H1 (cell line): ENCODE measurements at places on chromosomes 7 and 10.

DNA sequence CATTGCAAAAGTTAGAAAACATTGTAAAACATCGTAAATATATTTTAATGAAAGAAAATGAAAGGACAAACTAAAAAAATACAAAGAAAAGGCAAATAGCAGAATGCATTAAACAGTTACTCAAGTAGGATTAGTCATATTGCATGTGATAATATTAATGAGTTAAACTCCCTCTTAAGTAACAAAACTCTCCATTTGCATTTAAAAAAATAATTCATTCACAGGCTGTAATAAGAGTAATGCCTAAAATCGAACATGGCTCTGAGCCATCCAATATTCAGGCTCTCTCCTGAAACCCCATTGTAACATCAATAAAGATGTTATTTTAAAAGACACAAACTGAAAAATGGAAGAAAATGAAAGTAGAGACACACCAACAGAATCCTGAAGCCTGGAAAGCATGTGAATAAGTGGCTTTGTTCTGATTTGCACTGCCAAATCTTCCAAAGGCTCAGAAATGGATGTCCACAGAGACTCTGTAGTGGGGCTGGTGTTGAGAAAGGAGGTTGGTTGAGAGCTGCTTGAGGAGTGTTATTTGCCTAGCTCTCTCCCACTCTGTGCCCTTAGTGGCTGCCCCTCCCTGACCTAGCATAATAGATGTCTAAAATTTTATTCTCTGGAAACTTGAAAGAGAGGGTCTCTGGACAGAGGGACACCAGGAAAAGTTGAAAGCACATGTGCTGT, 268.3 kb upstream of the MEOX2 start:
- DNase-seq: no peak

DNA sequence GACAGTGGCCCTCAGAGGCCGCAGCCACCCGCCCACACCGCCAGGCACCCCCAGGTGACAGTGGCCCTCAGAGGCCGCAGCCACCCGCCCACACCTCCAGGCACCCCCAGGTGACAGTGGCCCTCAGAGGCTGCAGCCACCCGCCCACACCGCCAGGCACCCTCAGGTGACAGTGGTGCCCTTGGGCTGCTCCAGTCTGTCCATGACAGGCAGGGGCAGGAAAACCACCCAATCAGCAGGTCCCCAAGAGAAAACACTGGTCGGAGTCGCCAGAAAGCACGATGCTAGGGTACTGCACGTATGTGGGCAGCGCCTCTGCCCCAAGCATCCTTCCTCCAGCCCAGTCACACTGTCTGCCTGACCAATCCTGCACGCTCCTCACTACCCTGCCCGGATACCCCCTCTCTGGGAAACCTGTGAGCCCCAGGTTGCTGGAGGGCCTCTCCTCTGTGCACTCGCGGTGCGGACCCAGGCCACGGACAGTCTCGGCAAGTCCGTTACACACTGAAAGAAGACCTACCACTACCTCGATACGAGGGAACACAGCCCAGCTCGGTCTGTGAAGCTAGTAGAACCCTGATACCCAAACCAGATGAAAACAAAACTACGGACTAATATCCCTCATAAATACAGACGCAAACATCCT, 11.7 kb upstream of the GPR146 start:
- no peak for DNase-seq

- DNase-seq: no peak
These were observed 745.1 kb upstream of the LRRTM3 start for GRCh38 chr10:66180581-66181318.

- no peak for DNase-seq
These were observed 93.3 kb downstream of the BMS1 start for GRCh38 chr10:42875798-42876341.

DNA sequence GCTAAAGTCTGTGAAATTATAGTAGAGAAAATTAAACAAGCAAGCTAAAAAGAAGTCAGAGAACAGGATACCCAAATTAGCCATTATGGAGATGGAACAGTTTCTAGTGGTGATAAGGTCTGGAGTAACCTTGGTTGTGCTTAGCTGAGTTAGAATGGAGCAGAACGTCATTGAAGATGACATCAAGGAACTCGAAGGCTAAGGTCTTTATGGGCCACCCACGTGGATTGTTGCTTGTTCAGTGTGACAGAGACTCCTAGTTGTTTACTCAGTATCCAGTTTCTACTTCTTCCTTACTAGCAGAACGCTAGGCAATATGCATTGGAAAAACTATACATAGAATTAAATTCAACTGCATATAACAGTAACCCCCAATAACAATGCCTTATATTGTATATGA, 39.7 kb downstream of the AHCYL2 start:
- no peak for DNase-seq

DNA sequence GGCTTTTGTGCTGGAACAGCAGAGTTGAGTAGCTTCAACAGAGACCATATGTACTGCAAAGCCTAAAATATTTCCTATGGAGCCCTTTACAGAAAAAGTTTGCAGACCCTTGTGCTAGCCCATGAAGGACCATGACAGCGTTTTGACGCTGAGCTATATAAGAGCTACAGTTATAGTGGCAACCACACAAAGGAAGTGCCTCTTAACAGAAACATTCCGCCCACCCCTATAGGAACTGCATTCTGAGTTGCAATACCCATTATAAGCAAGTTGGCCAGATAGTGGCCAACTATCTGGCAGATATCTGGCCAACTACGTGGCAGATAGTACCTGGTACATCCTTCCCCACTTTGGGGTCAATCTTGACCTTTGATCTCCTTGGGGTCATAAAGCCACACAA, 47.5 kb upstream of the DMBT1 start:
- DNase-seq: no peak

DNA sequence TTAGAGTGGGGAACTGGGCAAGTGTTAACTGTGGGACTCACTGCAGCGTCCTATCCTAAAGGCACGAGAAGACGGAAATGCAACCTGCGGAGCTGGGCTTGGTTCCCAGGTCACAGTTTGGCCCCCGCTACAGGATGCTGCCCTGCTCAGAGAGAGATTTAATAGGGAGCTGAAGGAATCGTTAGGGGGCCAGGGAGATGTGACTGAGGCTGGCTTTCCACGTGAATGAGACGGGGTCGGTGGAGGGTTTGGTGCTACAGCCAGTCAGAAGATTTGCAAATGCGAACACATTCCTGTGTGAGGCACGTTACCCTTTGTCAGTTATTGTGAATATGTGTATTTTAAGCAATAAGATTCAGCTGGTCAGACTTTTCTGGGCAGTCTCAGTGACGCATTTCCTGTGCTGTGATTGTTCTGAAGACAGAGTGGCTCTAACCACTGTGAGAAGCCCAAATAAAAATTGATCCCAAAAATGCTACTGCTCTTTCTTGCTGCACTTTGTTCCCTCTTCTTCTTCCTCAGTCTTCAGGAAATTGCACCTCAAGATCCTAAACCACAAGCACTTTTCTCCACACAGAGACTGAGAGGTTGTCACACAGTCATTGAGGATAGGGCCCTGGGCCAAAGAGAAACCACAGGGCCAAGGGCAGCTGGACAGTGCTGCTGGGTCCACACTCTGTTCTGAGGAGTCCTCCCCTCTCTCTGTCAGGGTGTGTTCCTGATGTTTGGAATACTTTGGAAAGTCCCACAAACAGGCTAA, 21.2 kb downstream of the CYP17A1 start:
- DNase-seq: no peak

- DNase-seq: peak; percentile 73
These were observed 136.8 kb upstream of the PDE1C start for GRCh38 chr7:32206987-32207386.

DNA sequence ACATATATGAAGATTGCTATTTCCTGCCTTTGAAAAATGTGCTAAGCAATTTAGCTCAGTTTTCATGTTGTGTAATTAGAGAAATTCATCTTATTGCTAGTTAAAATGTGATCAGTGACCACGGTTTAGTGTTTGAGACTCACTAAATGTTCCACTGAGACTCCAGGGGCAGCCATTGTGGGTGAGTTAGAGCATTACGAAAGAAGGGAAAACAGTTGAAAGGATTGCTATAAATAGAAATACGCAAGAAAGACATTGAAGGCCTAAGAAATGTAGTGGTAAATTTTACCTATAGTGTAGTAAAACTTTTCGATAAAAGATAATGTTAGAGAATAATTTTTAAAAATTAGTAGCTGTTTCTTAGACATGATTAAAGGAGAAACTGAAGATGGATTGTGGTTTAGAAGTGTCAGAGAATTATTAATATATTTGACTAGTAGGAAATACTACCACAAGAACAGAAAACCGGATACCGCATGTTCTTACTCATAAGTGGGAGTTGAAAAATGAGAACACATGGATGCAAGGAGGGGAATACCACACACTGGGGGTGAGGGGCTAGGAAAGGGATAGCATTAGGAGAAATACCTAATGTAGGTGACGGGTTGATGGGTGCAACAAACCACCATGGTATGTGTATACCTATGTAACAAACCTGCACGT, 394.5 kb downstream of the SEMA3D start:
- no peak for DNase-seq

GRCh38 chr10:12201543-12201942, 5.6 kb downstream of the CDC123 start:
- no peak for DNase-seq

DNA sequence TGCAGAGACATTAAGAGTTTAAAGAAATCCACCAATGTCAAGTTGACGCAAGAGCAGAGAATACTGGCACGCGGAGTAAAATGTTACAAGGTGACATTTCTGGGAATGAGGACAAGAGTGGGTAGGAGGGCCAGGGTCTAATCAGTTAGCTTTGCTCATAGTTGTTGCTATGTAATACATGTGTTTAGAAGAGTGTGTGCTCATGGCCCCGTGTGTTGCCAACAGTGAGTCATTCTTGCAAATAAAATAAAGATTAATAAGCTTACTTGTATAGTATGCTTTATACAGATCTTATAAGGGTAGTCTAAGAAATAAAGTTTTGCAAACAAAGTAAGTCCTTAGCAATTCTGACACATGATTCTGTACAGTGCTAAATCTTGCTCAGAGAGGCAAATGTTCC, 64.5 kb downstream of the DNMBP start:
- no peak for DNase-seq

- DNase-seq: no peak
These were observed 4.6 kb upstream of the ADCYAP1R1 start for GRCh38 chr7:31047313-31048146.

DNA sequence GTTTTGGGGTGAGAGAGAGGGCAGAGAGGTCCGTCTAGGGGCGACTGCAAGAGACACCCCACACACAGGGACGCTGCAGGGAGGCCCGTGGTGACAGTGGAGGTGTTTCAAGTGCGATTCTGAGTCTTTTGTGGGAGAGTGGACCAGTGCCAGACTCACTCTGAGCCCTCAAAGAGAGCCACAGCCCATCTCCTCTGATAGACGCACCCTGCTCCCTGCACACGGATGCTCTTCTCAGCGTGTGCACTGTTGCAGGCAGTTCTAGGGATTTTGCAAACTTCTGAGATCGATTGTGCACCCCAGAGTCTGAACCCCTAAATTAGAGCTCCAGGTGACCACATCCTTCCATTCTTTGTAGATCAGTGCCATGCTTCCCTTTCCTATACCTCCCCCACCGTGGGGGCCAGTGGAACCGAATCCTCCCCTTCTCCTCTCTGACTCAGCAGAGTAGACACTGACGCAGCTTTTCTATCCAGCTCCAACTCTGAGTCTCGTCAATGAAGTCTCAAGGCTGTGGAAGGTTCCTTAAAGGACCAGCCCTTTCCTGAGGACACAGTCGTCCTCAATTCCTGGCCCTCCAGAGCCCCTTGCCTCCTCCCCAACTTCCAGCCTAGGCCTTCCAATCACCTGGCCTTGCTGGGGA, 83.8 kb downstream of the TMEM130 start:
- DNase-seq: no peak

- DNase-seq: no peak
These were observed 140.6 kb downstream of the FAM53B start for GRCh38 chr10:124603376-124604213.

DNA sequence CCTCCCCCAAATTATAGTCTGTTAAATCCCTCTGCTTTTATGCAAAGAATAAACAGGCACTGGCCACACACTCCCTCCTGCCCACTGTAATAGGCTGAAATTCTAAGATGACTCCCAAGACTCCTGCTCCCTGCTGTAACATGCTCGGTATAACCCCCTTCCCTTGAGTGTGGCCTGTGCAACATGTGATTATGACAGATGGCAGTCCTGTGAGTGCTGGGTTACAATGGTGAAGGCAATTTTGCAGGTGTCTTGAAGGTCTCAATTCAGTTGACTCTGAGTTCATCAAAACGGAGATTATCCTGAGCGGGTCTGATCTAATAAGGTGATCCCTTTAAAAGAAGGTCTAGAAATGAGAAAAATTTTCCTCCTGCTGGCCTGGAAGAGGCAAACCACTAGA, 55.9 kb downstream of the CREB3L2 start:
- no peak for DNase-seq

DNA sequence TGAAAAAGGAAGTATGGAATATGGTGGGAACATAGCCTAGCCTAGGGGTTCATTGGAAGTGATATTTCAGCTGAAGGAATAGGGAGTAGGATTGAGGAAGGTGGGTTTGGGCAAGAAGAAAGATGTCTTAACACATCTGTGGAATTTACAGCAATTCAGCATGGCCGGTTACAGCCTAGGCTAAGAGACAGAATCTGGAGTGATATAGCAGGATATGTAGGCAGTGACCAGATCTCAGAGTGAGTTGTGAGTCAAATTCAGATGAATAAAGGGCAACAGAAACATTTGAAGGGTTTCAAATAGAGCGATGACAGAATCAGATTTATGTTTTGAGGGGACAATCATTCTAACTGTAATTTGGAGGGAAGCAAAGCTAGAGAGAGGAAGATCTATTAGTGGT, 199.0 kb upstream of the PRPS1L1 start:
- DNase-seq: no peak

GRCh38 chr10:65313406-65313805, 1612.4 kb upstream of the LRRTM3 start:
- DNase-seq: no peak

- DNase-seq: no peak
These were observed 31.1 kb upstream of the LEP start for GRCh38 chr7:128210036-128210347.

- no peak for DNase-seq
These were observed 22.2 kb downstream of the RGS10 start for GRCh38 chr10:119520283-119520682.

DNA sequence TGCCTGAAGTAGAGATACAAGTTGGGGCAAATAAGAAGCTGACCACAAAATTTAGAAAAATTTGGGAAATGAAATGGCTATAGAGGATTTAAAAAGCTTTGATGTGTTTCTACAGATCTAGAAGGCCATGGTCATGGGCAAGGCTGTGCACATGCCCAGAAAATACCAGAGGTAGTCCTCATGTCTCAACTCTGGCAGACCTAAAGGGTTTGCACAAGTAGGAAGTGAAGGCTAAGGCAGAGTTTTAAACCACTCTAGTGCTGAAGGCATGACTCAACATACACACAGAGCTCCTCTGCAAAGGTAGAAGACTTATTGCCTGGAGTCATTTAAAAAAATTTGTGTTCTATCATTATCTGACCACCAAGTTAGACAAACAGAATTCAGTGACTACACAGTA, 364.6 kb downstream of the CCSER2 start:
- no peak for DNase-seq
